ENCODE measurements at places on chromosomes 4 and X. TPM values are rescaled to one million over a fixed set of nuclear protein-coding genes. Genes with fewer than 3 reads are reported as not detected.

- no peak for DNase-seq
Measured at GRCh38 chr4:8912089-8912455, 40.4 kb upstream of the HMX1 start.

DNA sequence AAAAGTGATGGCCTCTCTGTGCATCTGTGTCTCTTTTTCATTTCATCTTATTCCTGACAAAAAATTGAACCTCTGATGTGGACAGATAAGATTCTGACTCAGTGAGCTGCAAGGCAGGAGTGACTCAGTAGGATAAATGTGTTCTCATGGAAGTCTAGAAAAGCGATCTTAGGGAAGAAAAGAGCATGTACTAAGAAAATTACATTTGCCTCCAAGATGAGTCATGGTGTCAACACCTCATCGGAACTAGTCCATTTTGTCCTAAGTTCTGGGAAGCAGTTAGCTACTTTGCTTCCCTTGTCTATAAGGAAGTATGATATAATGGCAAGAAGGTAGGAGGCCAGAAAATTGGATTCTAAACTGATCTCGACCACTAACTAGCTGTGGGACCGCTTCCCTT is 83.5 kb upstream of the AFF2 start:
- no peak for DNase-seq

- DNase-seq: peak; percentile 68
Measured at GRCh38 chrX:153875391-153876111, 10.4 kb downstream of the L1CAM start.

DNA sequence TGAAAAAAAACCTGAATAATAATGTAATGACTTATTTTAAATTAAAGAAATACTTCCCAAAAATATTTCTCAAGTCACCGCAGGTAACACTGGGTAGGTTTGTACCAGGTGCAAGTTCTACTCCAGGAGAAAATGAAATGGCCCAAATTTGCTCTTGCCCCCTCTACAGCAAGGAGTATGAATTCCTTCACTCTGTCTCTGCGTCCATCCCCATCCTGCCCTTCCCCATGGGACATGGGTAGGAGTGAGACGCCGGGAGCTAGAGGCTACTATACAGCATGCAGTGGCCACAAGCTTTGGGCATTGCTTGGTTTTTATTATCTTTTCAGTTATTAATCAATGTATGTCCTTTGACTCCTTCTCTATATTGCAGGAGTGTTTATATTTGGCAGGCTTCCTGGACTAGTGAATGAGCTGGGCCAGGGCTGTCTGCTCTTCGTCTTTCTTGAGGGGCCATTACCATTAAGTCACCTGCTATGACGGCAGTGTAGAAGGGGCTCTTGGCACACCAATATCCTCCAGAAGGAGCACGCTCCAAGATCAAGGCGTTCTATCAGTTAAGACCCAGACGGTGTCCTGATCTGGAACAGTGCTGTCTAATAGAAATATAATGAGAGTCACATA is 149.6 kb downstream of the ENPP6 start:
- no peak for DNase-seq

Gene CXCL10
- 21.6 TPM for total RNA-seq

Gene DSPP
- total RNA-seq: not detected

- peak; percentile 49 for DNase-seq
Measured at GRCh38 chr4:186144946-186145569, 40.6 kb downstream of the FAM149A start.

- DNase-seq: no peak
Measured at GRCh38 chrX:149993989-149994388, 55.7 kb upstream of the EOLA2 start.

DNA sequence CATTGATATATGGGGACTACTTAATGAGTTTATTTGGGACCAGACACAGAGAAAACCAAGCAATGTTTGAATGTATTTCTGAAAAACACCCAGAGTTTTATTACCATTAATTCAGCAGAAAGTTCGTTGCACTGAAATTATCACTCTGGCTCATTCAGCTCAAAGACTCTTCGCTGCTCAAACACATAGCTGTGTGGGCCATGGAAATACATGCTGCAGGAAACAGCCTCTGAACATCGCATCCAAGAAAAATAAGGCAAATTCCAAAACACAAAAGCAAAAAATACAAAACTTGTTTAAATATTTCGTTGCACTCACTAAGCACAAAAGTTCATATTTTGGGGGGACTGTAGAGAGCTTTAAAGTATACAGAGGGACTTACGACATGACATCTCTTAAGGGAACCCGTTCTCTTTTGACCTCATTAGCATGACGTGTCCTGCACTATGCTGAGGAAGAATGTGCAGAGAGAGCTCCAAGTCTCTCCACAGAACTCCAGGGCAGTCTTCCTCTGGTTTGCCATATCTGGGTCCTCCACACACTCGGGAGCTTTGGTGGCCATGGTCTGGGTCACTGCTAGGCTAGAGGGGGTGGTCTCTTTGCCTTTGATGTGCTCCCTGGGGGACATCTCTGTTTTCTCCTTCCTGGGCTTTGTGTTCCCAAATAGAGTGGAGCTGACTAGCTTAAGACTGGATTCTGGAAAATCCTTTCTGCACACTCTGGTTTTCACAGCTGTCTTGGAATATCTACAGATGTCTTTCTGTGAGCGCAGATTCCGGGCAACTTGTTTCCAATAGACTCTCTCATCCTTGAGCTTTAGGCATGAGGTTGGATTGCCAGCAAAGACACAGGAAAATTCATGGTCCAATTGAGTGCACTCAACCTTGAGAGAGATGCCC is 2.8 kb downstream of the FGFBP1 start:
- DNase-seq: no peak

Gene SORBS2
- 52.8 TPM for total RNA-seq

- DNase-seq: no peak
Measured at GRCh38 chr4:123453061-123453680, 56.6 kb downstream of the SPRY1 start.

Gene CHRNA9
- not detected for total RNA-seq

Gene ENOPH1
- 43.3 TPM for total RNA-seq

Gene MAPK10
- total RNA-seq: 2.9 TPM

Gene GABRB1
- total RNA-seq: not detected

DNA sequence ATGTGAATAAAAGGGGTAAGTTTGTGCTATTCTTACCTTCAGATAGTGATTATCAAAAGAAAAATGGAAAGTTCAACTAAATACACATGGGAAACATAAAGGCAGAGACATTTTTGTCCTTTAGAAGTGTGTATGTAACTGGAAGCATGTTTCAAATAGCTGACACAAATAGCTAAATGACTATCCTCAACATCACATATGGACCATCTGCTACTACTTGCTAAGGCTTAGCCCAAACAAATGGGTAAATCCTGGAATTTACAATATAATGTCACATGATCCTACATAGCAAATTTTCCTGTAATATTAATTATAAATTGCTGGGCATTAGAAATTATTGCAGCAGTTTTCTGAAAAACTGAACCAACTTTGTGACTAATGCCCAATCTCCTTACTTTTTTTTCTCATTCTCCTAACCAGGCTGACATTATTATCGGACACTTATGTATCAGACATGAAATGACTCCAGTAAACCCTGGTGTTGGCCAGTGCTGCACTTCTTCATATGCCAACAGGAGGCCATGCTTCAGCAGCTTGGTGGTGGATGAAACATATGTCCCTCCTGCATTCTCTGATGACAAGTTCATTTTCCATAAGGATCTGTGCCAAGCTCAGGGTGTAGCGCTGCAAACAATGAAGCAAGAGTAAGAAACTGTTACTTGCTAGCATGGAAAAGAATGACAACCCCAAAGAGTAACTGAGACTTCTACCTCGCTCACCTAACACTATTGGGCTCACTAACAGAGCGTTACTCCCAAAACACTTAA is 16.1 kb downstream of the AFP start:
- no peak for DNase-seq

GRCh38 chr4:84901173-84901572 is 65.3 kb downstream of the WDFY3 start:
- DNase-seq: no peak

Gene ANKRD37
- 4.4 TPM for total RNA-seq

DNA sequence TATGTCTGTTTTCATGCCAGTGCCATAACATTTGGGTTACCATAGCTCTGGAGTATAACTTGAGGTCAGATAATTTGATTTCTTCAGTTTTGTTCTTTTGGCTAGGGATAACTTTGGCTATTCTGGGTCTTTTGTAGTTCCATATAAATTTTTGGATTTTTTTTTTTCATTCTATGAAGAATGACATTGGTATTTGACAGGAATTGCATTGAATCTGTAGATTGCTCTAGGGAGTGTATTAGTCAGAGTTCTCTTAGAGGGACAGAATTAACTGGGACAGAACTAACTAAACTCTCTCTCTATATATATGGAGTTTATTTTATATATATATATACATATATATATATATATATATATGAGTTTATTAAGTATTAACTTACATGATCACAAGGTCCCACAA is 32.2 kb upstream of the SLIT2 start:
- DNase-seq: no peak

- no peak for DNase-seq
Measured at GRCh38 chr4:149187726-149188125, 627.9 kb downstream of the IQCM start.

Gene XPNPEP2
- not detected for total RNA-seq

GRCh38 chr4:39335566-39335965 is 30.6 kb downstream of the RFC1 start:
- no peak for DNase-seq

GRCh38 chr4:188110741-188111471 is 1.5 kb upstream of the TRIML2 start:
- DNase-seq: no peak

Gene HSFX1
- total RNA-seq: 3.4 TPM

Gene ACE2
- 46.7 TPM for total RNA-seq

DNA sequence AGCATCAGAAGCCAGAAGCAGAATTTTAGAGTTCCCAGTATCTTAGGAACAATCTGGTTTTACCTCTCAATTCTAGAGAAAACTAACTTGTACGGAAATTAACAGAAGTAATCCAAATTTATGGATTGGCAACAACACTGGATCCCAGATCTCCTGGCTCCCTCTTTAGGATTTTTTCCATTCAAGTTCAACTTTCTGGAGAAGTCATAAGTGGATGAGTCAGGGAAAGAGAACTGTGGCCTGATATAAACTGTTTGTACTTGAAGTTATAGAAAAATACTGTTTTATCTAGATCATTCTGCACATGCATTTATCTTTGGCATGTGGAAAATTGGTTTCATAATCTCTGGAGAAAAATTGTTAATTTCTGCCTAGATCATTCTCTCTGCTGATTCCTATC is 380.4 kb downstream of the PCDH7 start:
- DNase-seq: no peak

Gene SPACA5
- not detected for total RNA-seq

Gene CT45A9
- total RNA-seq: not detected

GRCh38 chr4:2570551-2571222 is 34.2 kb downstream of the FAM193A start:
- no peak for DNase-seq

Gene ETNPPL
- total RNA-seq: 0.35 TPM

Gene NKAP
- 9.8 TPM for total RNA-seq

DNA sequence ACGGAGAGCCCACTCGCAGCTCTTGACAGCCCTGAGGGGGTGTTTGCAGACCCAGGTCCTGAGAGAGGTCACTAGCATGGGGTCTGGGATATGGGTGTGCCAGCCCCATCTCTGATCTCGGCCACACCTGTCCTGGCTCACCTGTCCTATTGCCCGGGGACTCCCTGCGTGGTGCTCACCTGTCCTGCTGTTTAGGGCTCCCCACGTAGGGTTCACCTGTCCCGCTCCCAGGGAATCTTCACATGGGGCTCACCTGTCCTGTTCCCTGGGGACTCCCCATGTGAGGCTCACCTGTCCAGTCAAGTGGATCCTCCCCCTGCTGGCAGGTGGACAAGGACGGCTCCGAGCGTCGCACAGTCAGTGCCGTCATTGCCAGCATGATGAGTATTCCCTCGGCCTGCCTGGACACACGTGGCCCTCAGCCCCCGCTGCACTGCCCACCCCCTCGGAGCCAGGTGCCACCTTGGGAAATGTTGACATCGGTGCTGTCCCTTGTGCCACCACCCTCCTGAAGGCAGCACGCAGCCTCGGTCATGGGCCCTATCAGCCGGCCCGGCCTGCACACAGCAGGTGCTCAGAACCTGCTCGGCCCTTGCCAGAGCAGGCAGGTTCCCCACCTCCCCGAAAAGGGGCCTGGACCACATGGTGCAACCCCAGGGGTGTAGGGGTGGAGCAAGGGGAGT is 6.3 kb downstream of the SLC49A3 start:
- DNase-seq: no peak

DNA sequence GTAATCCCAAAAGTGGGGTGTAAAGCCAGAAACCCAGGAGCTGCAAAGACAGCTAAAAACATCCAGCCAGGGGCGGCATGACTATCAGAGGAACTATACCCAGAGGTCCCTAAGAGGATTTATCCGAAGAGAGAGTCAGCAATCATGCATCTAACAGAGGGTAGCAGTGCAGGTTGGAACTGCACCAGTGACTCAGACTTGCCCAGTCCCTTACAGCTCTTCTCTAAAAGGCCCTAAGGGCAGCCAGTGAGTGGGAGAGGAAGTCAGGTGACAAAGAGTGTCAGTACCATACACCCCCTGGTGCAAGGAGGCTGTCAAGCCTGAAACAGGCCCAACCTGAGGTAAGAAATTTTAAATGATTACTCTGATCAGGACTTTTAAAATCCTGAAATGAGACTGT is 88.1 kb downstream of the CAMK2D start:
- peak; percentile 25 for DNase-seq

Gene MGAT4D
- not detected for total RNA-seq

- DNase-seq: no peak
Measured at GRCh38 chr4:151567056-151567455, 158.1 kb downstream of the FHIP1A start.

GRCh38 chrX:19863857-19864223 is 23.6 kb downstream of the SH3KBP1 start:
- DNase-seq: no peak

Gene MAGEB4
- not detected for total RNA-seq
